ENCODE measurements at places on chromosomes 4 and X.
A peak's percentile ranks its signal among the peaks of the same experiment; 100 is the strongest.

- DNase-seq, result no peak
These were observed 20.5 kb upstream of the OPN1LW start for GRCh38 chrX:154123241-154124219.

GRCh38 chr4:139209470-139210063, 32.5 kb upstream of the ELF2 start:
- no peak for DNase-seq

- no peak for DNase-seq
These were observed 1530.0 kb downstream of the PCDH18 start for GRCh38 chr4:136002316-136002715.

- peak; percentile 22 for DNase-seq
These were observed 765 bp downstream of the ENOPH1 start for GRCh38 chr4:82430964-82431745.

DNA sequence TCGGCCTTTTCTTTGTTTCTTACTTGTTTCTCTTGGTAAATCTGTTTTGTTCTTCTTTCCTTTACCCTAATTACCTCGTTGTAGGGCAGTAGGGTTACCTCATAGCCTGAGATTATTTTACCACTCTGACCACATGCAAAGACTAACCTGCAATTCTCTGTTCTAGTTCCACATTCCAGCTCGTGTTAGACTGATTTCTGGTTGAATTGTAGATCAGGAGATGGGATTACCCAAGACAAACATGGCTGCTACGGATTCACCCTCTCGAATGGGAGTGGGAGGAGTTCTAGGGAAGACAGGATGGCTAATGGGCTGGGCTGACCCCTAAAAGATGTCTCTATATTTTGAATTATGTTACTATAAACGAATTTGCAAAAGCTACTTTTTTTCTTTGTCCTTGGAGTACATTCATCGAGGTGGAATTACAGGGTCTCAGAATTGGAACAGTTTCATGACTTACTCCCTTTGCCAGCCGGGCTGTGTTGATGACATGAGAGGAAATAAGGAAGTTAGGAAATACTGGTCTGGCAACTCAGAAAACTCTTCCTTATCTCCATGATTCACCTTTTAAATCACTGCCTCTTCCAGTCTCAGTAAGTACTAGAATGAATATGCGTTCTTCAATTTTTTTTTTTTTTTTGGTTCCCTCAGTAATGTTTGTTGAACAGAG, 36.7 kb upstream of the FBXW7 start:
- DNase-seq, result no peak

- no peak for DNase-seq
These were observed 598.3 kb downstream of the SPRY1 start for GRCh38 chr4:123994917-123995316.

DNA sequence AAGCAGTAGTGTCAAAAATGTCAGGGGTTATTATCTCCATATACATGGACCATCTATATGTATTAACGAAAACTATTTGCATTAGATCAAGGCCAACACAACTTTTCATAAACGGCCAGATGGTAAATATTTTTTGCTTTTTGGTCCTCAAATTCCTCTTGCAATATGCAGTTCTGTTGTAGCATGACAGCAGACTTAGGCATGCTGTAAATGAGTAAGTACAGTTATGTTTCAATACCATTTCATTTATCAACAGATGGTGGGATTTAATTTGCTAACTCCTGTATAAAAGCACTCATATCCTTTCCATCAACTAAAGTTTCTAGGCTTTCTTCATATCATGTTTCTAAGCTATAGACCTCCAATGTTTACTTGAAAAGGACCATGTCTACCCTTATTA, 208.1 kb downstream of the ANKRD50 start:
- DNase-seq, result no peak

DNA sequence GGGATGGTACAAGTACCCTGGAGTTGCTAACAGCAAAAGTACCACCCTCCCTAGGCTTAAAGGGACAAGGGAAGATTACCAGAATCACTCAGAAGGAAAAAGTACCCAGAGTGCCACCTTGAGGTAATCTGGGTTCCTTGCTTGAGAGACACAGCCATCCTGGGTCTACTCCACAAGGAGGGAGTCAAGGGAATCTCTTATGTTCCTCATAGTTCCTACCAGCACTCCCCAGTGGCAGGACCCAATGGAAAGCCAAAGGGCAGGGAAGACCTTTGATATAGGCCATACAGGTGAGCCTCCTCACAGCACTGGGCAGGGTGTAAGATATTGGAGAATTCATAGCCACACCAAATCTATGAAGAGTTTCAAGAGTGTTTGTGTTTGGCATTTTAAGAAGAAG, 5.7 kb downstream of the IL2 start:
- DNase-seq, result no peak

- DNase-seq, result no peak
These were observed 39.0 kb downstream of the BCOR start for GRCh38 chrX:40058719-40059118.

DNA sequence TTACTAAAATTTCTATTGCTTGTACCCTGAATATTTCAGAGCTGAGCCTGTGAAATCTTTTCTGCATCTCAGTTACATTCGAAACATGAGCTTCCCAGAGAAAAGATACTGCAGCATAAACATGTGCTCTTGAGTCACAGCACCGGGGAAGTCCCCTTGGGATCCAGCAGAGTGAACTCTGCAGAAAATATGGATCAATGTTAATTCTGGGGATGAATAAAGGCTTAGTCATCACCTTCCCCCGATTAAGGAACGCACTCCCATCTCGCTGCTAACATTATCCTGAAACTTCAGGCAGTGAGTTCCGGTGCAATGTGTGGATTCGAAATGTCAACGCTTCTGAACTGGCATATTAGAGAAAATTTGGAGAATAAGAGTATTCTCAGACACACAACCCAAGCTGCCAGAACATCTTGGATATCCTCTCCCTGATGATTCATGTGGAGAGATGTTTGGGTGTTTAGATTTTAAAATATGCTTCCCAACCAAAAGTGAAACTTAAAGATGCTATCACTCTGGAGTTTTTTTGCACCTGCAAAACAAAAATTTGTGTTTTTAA, 90.8 kb downstream of the IRF2 start:
- DNase-seq, result no peak
